Immature natural killer cell (primary cell): ENCODE measurements at places on chromosomes 7 and 10.

DNA sequence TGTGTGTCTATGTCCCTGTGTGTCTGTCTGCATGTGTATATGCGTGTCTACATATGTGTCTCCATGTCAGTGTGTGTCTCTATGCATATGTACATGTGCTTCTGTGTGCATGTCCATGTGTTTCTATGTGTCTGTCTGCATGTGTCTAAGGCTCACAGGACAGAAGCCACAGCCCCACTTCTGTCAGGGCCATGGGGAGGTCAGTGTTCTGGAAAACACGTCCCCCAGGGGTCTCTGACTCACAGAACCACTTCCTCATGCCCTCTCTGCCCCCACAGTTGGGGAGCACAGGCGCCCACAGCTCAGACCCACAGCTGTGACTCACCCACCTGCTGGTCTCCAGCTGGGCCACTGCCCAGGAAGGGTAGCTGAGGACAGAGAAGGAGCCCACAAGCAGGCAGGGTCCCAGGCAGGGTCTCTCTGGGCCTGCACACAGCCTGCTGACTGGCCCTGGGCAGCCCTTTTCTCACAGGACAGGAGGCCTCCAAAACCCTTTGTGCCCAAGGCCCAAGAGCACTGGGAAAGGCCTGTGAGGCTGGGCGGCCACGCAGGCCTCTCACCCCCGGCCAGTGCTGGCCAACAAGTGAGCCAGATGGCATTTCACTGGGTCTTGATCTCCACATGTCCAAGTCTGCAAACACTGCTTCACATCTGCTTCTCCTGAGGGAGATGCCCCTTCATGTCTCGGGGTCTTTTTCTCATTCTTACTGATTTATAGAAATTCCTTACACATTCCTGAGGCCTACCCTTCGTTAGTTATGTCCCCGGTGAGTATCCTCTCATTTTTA is 102.9 kb upstream of the FAM20C start:
- DNase-seq, result no peak

- DNase-seq, result no peak
Observed at GRCh38 chr10:60310740-60311139, 78.9 kb downstream of the ANK3 start.

- peak; percentile 8 for DNase-seq
Observed at GRCh38 chr10:86439544-86439943, 72.9 kb upstream of the GRID1 start.

GRCh38 chr7:85038466-85038865 is 148.4 kb downstream of the SEMA3D start:
- DNase-seq, result no peak

GRCh38 chr7:40165216-40165615 is 30.4 kb downstream of the SUGCT start:
- DNase-seq, result no peak

GRCh38 chr7:82183634-82184033 is 259.9 kb downstream of the CACNA2D1 start:
- no peak for DNase-seq

DNA sequence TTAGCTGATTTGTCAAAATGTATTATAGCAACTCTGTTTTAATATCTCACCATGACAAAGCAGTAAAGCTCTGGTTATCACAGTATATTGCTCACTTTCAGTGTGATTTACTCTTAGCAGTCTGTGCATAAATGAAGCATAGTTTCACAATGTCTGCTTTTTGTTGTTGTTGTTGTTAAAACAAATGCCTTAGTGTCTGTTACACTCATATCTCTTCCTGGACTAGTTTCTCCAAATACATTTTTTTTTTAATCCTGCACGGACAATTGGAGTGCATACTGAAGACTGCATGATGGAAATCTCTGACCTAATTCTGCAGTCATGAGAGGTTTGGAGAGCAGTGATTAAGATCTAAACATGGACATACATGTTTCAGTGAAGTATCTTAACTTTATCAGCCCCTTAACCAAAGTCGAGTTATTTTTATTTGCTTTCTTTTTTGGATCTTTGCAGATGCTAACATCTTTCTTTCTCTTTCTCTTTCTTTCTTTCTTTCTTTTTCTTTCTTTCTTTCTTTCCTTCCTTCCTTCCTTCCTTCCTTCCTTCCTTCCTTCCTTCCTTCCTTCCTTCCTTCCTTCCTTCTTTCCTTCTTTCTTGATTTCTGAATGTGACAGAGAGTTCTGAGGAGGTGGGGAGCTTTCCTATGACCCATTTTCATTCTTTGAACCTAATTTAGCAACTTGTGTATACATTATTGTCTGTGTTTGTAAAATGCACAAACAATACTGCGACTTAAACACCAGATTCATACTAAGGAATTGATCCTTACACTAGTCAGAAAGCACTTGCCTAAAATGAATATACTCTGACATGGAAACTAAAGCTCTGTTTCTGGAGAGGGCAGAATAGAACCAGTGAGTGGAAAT is 161.5 kb upstream of the AGR3 start:
- no peak for DNase-seq

GRCh38 chr10:92826061-92826460 is 22.3 kb upstream of the EXOC6 start:
- no peak for DNase-seq

GRCh38 chr10:48771234-48771633 is 86.6 kb downstream of the WDFY4 start:
- DNase-seq, result no peak

DNA sequence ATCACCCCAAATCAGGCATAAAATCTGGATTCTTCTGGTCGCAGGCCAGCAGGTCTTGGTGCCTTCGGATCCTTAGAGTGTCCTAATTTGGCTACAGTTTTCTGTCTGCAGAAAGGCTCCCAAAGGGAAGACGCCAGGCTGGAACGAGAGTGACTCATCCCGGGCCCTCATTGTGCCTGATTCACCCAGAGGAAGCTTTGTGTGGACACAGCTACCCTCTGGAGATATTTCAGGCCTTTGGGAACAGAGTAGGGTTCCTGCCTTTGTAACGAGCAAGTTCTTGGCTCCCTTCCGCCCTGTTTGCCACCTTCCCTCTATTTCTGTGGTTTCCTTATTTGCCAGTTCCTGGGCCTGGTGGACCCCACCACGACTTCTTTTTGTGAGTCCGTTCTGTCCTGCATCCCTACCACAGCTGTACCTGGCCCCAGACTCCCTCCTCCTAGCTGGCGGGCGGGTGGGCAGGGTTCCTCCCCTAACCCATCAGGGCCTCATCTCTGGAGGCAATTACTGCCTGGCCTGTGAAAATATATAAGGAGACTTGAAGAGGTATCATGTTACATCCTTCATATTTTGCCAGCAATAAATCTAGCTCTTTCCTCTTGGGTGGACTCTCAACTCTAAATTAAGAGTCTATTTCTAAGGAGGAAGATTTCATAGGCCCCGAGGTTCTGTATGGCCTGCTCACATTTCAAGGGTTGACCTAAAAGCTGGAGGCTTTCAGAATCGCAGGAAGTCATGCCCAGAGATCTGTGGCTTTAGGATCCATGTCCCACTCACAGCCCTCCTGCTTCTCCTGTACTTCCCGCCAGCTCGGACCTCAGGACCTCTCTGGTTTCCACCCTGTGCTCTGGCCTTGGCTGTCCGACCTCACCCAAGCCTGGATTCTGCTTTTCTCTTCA is 219.2 kb upstream of the ZNF32 start:
- no peak for DNase-seq

DNA sequence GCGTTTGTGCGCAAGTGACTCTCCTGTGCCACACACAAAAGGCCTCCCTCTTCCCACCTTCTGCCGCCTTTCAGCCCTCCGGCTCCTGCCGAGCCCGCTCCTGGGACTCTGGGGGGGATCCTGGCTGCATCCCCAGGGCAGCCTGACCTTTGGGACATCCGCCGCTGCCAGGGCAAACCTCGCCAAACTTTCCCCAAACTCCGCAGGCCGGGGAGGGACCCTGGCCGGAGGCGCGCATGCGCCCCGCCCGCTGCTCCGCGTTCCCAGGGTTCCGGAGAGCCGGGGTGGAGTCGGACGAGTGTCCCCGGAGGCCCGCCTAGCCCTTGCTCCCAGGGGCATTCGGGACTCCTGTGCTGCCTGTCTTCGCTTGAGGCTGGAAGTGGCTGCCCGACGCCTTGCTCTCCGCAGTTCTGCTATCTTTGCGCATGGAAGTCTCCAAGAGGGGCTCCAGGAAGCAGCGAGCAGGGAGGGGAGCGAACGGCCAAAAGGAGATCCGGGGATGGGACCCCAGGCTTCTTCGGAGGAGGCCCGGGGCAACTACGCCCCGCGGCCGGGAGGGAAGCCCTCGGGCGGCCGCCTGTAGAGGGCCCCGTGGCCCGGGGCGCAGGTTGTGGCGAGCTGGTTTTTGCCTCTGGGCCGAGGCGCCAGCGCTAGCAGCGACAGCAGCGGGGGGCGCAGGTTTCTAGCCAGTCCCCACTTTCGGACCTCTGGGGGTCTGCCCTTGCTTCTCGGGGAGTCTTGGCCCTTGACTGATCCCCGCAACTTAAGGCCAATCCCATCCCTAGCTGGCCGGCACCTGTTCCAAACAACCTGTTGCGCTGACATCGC is 7.0 kb downstream of the PTF1A start:
- no peak for DNase-seq

- DNase-seq, result no peak
Observed at GRCh38 chr7:90846192-90846591, 250.1 kb downstream of the CDK14 start.

DNA sequence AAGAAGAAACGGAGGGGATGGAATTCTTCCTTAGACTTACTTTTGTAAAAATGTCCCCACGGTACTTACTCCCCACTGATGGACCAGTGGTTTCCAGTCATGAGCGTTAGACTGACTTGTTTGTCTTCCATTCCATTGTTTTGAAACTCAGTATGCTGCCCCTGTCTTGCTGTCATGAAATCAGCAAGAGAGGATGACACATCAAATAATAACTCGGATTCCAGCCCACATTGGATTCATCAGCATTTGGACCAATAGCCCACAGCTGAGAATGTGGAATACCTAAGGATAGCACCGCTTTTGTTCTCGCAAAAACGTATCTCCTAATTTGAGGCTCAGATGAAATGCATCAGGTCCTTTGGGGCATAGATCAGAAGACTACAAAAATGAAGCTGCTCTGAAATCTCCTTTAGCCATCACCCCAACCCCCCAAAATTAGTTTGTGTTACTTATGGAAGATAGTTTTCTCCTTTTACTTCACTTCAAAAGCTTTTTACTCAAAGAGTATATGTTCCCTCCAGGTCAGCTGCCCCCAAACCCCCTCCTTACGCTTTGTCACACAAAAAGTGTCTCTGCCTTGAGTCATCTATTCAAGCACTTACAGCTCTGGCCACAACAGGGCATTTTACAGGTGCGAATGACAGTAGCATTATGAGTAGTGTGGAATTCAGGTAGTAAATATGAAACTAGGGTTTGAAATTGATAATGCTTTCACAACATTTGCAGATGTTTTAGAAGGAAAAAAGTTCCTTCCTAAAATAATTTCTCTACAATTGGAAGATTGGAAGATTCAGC is 158.7 kb upstream of the LANCL2 start:
- DNase-seq, result no peak

DNA sequence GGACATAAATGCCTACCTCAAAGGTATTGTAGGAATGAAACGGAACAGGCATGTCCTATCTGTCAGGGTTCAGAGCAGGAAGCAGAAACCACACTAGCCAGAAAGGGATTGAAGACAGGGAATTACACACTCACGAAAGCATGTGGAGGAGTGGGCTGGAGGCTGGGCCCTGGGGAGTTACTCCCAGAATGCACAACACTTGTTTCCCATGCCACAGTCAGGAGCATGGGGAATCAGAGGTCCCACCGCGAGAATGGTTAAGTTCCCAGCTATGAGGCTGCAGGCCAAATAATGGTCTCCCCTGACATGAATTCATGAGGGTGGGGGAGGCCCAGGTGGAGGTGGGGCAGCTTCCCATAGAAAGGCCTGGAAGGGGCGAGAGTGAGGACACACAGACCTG is 212.7 kb downstream of the HERPUD2 start:
- DNase-seq, result no peak

GRCh38 chr7:70634610-70635068 is 497.3 kb upstream of the GALNT17 start:
- DNase-seq, result no peak

DNA sequence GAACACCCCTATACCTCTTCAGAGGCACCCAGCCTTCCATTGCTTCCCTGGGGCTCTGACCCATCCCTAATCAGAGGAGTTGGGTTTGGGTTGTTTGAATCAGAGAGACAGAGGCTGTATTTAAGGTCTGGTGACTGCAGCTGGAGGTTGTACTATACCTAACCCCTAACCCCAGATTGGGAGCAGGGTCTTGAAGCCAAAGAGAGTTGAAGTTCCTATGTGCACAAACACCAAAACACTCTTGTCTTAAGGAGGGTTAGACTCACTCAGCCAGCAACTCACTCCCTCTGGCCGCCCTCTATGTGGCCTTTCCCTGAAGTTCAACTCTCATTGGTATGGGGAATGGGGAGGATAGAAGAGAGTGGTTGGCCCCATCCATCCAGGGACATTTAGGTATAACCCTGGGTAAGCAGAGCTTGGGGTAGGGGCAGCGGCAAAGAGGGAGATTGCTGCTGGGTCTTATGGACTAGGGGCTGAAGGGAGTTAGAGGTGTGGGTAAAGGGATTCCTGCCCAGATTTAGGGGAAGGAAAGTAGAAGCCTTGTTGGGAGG is 80.0 kb downstream of the PAX2 start:
- no peak for DNase-seq

- DNase-seq, result peak; percentile 72
Observed at GRCh38 chr10:69392481-69393000, 24.2 kb downstream of the TACR2 start.

GRCh38 chr7:157402388-157402703 is 65.5 kb downstream of the DNAJB6 start:
- no peak for DNase-seq

DNA sequence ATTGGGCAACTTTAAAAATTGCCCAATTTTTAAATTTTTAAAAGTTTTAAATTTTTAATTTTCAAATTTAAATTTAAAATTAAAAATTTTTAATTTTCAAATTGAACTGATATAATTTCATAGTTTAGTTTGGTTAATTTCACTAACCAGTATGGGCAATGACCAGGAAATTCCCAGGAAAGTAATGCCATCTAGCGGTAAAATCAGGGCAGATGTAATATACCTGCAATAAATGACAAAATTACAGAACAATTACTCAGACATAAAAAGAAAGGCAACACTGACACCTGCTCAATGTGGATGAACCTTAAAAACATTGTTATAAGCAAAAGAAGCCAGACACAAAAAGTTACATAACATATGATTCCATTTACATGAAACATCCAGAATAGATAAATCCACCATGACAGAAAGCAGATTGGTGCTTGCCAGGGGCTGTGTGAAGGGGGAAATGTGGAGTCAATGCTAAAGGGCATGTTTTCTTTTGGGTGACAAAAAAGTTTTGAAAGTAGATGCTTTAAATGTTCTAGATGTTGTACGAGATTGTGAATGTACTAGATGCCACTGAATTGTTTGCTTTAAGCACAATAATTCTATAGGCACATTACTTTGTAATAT is 28.6 kb upstream of the SLC16A12 start:
- DNase-seq, result peak; percentile 25

- DNase-seq, result no peak
Observed at GRCh38 chr10:71483135-71483534, 86.4 kb downstream of the CDH23 start.

GRCh38 chr7:134461916-134462315 is 3.0 kb upstream of the AKR1B1 start:
- DNase-seq, result no peak

GRCh38 chr10:8187171-8187666 is 132.7 kb downstream of the GATA3 start:
- DNase-seq, result no peak

- no peak for DNase-seq
Observed at GRCh38 chr10:124224331-124225028, 131.1 kb upstream of the CHST15 start.

- DNase-seq, result no peak
Observed at GRCh38 chr10:118209215-118209614, 132.9 kb downstream of the FAM204A start.

GRCh38 chr10:110175406-110175805 is 32.0 kb upstream of the MXI1 start:
- no peak for DNase-seq

GRCh38 chr7:140033036-140033435 is 29.7 kb downstream of the PARP12 start:
- DNase-seq, result no peak
